Cardiac septum (tissue), 1 donor: ENCODE measurements at places on chromosomes 16 and 17.

- no peak for DNase-seq
Measured at GRCh38 chr17:13995856-13996271, 73.4 kb upstream of the COX10 start.

GRCh38 chr16:67393111-67393787 is at the start of gene TPPP3:
Gene TPPP3 (minus strand): TSS chr16:67393498. CDS start chr16:67391111, 2,387 bp downstream.
- peak; percentile 91 for DNase-seq

DNA sequence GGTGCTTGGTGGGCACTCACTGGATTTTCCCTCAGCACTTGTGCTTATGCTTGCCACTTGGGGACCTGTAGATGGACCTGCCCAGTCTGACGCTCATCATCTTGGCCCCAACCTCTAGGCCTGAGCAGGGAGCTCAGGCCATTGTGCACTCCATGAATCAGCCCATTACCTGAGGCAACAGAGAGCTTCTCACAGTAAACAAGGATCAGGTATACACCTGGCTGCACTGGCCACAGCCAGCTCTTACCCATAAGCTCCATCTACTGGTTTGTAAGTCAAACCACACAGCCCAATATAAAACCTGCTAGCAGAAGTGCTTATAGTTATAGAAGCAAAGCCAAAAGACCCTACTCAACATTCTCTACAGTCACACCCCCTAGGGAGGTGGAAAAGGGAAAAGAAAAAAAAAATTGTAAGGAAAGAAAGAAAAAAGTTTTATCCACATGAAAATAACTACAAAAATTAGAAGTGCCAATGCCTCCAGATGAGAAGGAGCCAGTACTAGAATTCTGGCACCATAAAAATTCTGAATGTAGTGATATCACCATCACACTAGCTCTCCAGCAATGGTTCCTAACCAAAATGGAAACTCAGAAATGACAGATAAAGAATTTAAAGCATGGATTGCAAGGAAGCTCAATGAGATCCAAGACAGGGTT is 87.8 kb upstream of the CDH5 start:
- no peak for DNase-seq

- DNase-seq, result no peak
Measured at GRCh38 chr17:77274096-77274845, 133.5 kb downstream of the SEC14L1 start.

DNA sequence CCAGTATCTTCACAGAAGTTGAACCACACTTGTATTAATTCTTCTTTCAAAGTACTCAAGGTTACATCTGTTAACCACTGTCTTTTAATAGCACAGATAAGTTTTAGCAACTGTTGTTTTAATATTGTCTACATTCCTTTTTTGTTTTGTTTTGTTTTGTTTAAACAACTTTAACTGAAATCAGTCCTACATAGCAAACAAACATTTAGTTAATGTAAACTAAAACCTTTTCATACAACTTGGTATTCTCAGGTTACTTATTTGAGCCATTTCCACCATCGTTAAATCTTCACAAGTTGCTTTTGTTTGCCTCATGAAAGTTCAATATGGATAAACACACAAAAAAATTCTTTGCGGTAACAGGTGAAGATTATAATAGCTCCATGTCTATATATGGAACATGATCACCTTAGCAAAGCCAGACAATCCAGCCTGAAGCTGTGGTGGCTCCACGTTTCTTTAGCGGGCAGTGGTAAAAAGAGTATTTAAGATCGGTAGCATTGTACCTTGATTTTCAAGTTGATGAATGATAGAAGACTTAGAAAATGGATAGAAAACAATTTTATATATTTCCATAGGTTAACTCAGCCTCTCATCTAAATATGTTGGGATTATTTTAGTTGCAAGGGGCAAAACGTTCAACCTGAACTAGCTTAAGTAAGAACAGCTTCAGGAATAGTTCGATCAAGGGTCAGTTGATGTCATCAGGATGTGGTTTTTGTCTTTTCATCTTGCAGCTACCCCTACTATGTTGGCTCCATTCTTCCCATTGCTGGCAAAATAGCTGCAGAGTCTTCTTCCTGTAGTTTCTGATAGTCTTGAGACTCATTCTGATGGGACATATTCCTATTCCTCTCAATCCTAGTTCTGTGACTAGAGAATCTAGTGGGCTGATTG is 182.8 kb downstream of the FTO start:
- DNase-seq, result no peak

GRCh38 chr17:29565643-29566472 is 979 bp downstream of the ABHD15 start:
- DNase-seq, result peak; percentile 81

DNA sequence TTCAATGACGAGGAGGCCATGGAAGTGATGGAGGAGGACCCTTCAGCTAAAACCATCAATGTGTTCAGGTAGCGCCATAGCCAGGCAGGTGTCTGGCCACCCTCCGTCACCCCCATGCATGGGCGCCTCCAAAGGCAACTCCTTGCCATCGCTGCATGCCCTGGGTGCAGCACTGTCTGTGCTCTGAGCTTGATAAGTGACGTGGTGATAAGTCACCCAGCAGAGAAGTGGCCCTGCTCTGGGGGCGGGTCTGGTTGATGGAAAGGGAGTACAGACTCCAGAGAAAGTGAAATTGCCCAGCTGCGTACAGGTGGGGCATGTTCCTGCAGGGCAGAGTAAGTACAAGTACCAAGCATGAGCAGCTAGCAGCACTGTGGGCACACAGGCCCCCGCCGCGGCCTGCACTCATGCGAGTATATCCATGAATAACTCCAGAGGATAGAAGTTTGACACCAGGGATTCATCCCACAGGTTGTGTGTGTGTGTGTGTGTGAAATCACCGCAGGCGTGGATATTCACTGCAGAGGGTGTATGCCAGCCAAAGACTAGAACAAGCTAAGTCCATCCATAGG is 13.1 kb downstream of the DNAI2 start:
- DNase-seq, result no peak

DNA sequence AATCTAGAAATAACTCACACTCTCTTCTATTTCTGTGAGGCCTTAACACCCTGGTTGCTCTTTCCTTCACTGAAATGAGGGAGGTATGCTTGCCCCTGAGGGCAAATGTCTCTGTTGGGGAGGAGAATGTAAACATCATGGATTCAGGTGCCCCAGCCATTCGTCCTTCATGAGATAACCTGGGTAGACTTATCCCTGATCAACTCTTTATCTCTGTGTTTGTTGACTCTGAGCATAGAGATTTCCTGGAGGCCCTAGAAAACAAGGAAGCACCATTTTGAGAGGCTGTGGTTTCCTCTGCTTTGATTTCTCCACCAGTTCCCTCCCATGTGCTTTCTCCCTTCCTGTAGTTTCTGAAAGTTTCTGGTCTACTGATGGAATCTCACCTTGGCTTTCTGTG is 77.3 kb downstream of the PHKB start:
- no peak for DNase-seq

- no peak for DNase-seq
Measured at GRCh38 chr17:42474276-42474675, 15.6 kb downstream of the ATP6V0A1 start.

GRCh38 chr17:75736173-75736835 is 15.0 kb downstream of the ITGB4 start:
- no peak for DNase-seq

DNA sequence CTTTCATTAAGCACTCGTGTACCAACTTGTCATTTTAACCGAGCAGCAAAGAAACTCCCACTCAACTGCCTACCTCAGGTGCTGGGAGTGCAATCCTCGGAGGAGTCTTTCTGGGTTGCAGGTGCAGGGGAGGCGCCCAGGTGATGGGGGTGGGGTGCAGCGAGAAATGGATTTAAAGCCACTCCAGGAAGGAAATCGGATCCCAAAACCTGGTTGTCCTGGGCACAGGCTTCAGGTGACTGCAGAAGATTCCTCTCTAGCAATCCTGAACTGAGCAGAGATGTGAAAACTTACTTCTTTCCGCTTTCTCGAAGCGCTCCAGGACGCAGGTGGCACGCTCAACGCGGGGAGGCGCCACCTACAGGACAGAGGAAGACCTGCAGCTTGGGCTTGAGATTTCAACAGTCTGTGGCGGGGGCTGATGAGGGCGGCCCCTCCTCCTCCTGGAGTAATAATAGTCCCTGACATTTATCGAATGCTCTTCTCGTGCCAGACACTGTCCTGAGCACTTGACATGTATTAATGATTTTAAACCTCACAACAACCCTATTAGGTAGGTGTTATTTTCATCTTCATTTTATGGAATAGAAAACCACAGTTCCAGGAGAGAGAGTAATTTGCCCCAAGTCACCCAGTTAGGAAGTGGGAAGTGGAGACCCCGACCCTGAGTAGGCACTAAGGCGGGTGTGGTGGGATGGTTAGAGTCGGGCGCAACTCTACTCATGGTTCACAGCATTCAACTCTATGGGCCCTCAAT is 27.2 kb upstream of the SKAP1 start:
- DNase-seq, result peak; percentile 80

- DNase-seq, result no peak
Measured at GRCh38 chr17:30905742-30906100, 317 bp downstream of the TEFM start.

DNA sequence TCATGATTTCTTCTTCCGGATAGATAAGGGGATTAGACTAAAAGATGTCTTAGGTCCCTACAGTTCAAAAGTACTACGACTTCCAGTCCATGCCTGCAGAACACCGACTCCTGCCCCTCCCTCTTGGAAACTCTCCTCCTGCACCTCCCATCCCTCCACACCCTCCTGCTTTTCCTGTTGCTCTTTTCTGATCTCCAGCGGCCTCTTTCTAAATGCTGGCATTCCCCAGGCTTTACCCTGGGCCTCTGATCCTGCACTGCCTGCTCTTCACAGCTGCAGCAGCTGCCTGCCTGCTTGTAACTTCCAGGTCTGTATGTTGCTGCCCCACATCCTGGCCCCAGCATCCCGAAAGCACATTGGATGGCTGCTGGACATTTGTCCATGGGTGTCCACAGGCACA is 154.2 kb downstream of the KCNJ12 start:
- DNase-seq, result no peak

DNA sequence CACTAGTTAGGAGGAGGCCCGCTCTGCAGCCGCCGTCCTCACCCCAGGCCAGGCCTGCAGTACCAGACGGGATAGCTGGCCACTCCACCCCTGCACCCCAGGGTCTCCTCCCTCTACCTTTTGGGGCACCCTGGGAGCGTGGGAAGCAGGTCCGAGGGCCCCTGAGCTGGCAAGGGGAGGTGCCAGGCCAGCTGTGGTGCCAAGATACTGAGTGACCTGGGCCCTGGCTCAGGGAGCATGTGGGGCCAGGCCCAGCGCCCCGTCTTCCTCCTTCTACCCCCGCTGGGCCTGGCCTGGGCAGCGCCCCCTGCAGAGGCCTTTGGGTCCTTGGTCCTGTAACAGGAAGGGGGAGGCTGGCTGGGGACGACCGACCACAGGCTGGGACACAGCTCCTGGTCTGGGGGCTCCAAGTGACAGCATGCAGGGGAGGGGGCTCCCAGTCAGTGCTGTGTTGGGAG is 13.0 kb downstream of the PAM16 start:
- no peak for DNase-seq

- DNase-seq, result peak; percentile 92
Measured at GRCh38 chr16:86563469-86564345, 2.9 kb upstream of the FOXC2 start.

- DNase-seq, result no peak
Measured at GRCh38 chr16:426906-427249, 1.4 kb downstream of the RAB11FIP3 start.

DNA sequence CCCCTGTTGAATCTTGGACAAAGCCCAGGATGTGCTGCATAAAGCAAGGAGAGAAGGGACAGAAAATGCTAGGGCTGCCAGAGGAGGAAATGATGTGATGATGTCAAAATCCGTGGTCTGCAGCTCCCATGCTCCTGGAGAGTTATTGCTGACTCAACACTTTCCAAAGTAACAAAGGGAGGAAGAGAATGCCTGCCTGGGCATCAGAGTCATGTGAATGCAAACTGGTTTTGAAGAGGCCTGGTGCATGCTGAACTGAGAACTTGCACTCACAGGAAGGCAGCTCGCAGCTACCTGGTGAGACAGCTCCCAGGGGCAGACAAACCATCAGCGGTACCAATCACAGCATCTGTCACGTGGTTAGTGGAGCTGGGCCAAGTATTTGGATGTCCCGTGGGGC is 2.8 kb downstream of the MARVELD3 start:
- no peak for DNase-seq

GRCh38 chr17:2390199-2390836 is 10.5 kb downstream of the MNT start:
- DNase-seq, result no peak

- DNase-seq, result no peak
Measured at GRCh38 chr17:61218438-61218837, 181.2 kb upstream of the TBX2 start.

DNA sequence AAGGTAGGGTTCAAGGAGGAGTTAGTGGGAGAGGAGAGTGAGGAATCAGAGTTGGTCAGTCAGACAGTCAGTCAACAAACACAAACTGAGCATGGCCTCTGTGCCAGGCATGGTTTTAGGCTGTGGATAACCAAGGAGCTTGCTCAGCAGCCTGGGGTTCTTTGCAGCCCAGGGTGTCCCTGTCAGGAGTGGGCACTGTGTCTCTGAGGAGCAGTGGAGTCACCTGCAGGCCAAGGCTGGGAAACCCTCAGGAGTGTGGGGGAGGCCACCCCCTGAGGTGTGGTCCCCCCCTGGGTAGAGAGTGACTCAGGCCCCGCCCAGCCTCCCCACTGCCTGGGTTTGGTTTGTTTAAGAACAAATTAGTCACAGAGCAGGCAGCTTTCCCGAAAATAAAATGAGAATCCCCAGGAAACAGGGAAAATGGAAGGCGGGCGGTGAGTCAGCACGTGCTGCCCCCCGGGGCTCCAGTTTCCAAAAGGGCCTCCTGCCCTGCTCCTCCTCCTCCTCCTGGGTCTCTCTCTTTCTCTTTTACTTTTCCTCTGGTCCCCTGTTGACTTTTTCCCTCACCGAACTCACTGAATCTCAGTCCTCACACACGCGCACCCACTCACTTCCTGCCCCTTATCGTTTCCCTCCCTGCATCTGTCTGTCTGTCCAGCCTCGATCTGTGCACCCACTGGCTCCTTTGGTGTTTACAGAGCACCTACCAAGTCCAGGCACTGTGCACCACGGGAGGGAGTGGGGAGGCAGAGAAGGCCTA is 44.3 kb downstream of the SOCS3 start:
- no peak for DNase-seq

- DNase-seq, result no peak
Measured at GRCh38 chr16:46976550-46976949, 3.1 kb upstream of the DNAJA2 start.

DNA sequence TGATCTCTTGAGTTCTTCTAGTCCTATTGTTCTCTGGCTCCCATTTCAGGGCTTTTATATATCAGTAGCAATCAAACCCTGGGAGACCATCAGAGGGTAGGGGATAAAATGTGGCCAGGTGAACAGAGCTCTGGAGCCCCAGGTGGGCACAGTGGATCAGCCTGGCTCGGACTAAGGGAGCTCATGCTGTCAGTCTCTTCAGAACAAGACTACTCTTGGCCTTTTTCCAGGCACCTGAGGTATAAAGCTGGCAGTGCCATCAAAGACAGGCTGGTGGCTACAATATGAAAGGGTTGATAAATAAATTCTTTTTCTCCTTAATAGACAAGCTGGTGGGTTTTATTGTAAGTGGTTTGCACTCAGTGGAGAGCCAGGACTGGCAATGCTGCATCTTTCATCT is 160.0 kb upstream of the CCL2 start:
- no peak for DNase-seq

GRCh38 chr16:10756574-10756973 is 12.9 kb downstream of the NUBP1 start:
- DNase-seq, result no peak

- DNase-seq, result no peak
Measured at GRCh38 chr17:4999430-5000093, 1.8 kb downstream of the KIF1C start.
